Activated CD4-positive, CD25-positive, alpha-beta regulatory T cell treated with anti-CD3 and anti-CD28 coated beads, Interleukin-2, amount 50 U/mL, for 72 hours (primary cell): ENCODE measurements at places on chromosomes 4 and X.

GRCh38 chr4:139419388-139419914 lies 34.5 kb upstream of the RAB33B start:
- no peak for DNase-seq

DNA sequence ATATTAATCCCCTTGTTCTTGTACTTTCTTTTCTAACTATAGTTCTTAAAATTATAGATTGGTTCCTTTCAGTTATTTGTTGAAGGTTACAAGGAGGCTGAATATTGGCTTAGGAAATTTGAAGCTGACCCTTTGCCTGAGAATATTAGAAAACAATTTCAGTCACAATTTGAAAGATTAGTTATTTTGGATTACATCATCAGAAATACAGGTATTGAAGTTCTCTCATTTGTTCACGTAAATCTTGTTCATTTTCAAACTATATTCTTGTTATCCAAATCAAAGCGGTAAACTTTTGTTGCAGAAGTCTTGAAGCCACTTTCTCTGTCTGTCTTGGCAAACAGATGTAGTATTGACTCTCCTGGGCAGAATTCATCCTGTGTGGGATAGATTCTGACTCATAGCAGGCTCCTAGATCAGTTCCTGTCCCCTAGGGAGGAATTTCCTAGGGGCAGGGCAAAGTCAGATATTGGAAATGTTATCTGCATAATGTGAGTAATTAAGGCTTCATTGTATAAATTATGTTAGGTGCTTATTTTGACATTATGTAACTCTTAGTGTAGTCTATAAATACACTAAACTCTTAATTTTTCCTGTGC lies 25.2 kb downstream of the PI4K2B start:
- no peak for DNase-seq

DNA sequence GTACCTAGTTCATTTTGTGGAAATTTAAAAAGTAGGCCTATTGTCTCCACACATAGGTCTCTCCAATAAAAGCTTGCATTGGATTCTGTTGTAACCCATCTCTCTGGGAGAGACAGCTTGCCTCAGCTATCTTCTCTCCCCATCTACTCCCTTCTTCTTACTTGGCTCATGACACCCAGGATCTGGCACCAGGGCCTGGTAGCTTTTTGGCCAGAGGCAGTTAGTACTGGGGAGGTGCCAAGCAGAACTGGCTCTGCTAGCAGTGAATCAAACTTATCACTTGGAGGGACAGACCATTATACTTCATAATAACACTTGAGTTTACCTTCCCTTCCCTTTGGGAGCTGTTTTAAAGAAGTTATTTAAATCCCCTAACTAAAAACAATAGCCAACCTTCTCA lies 31.8 kb downstream of the PLAC1 start:
- DNase-seq = no peak

GRCh38 chrX:72146527-72146926 lies 14.8 kb upstream of the RTL5 start:
- DNase-seq = no peak

DNA sequence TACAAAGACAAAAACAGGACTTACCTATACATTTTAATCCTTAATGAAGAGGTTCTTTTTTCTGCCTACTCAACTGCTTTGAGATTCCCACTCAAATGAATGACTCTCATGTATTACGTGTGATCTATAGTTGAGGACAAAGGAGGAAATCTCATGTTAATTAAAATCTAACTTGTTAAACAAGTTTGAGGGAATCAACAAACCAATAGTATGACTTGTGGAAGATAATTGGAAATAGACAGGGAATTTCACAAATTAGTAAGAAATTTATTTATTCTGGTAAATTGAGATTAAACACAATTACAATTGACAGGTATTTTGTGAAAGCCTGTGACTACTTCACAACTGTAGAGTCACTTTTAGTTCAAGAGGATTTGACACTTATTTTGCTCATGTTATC lies at the start of gene TMPRSS11D:
TMPRSS11D (minus strand) TSS at position 101 of the 400 bp plus-strand sequence; CDS start at position 32, 69 bp downstream.
- no peak for DNase-seq

- DNase-seq = no peak
Observed at GRCh38 chrX:44669626-44670025, 127.0 kb upstream of the FUNDC1 start.

- DNase-seq = no peak
Observed at GRCh38 chrX:154761977-154762536, 607 bp upstream of the DKC1 start.

GRCh38 chr4:169773889-169774288 lies 16.1 kb upstream of the HPF1 start:
- DNase-seq = no peak

DNA sequence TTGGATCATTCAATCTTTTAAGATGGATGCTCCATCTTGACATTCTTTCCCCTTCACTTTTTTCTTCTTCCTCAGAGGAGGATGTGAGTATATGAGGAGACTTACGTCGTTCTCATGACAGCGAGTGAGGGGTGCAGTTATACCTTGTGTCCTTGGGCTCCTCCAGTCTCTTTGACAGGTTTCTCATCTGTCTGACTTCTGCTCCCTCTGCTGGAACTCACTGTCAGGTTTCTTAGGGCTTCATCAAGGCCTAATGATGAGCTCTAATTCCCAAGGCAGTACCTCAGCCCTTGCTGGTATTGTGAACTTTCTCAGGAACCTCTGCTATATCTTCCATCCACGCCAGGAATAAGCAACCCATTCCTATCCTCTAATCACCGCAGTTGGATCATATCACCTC lies 237.8 kb upstream of the ADGRL3 start:
- no peak for DNase-seq
